ENCODE measurements at places on chromosomes 7 and 10.

DNA sequence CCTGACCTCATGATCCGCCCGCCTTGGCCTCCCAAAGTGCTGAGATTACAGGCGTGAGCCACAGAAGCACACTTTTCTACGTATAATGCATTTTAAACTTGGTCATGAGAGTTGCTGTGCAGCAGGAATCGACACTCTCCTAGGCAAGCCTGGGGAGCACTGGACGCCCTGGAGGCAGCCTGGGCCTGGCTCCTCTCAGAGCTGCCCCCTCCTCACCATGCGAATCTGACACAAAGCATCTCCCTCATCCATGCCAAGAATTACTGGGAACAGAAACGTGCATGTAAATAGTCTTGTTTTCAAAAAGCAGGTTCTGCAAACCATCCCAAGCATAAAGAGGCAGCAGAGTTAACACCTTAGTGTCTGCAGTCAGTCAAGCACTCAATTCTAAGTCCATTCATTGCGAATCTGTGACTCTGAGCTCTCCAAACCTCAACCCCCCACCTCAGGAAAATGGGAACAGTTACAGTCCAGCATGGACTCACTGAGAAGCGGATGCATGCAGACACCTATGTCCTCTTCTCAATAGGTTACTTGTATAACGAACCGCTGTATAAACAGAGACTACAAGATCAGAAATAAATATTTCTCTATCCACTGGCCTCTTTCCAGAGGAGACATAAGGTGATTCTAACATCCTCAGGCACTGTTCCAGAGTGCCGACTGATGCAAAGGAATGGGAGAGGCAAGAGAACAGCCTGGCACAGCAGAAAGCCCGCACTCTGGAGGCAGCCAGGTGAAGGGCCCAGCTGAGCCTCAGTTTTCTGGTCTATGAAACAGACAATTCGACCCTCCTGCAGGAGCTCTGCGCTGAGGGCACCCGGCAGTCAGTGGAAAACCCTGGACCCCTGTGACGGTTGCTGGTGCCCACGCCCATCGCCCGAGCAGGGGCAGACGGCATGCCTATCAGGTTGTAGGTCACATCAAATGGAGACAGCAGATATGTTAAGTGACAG, 68.9 kb downstream of the MAD1L1 start:
- DNase-seq, result no peak

DNA sequence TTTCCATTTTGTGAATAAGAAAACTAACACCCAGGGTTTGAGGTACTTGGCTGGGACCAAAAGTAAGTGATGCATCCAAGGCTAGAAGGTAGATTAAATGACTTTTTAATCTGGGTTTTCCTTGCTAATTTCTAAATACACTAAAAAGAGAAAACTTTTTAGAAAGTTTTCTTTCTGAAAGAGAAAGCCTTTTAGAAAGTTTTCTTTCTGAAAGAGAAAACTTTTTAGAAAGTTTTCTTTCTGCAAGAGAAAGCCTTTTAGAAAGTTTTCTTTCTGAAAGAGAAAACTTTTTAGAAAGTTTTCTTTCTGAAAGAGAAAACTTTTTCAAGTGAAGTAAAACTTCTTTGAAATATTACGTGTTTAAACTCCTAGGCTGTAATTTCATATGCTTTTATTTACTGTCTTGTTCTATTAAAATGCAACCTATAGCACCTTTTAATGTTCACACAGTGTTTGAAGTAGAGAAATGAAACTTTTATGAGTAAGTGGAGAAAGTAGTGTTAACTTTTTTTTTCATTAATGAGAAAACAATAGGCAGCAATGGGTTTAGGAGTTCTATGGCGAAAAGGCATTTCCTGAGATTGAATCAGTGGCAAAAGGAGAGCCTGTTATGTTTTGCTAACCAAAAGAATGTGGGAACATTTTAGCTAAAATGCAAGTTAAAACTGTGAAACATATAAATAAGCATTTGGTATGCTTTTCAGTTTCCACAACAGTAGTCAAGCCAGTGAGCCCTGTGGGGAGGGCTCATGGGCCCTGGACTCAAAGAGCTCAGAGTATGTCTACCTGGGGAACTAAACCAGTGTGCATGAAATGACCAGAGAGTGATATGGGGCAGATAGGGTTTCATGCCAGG, 103.7 kb downstream of the RBM20 start:
- DNase-seq, result no peak

DNA sequence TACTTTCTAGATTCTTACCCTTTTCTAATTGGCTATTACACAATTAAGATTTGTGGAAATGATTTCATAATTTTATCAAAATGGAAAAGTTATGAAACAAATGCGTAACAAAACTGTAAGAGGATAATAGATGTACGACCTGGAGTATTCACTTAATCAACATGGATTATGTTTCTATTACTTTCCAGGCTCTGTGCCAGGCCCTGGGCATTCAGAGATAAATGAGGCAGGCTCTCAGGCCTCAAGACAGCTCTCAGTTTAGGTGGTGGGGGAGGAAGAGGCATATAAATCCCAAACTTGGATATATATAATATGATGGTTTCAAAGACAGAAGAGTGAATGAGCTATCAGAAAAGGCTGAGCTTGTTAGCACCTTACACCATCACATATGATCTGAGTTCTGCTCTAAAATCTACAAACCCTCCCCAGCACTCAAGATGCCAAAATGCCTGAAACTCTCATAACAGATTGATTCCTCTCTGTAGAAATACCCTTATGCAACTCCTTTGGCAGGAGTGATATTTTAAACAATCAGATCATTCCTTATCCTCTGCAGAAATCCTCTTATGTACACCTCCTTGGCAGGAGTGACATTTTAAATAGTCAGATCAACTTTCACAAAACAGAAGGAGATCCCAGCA, 42.5 kb downstream of the ACBD5 start:
- no peak for DNase-seq

GRCh38 chr7:65239707-65240352, 133.8 kb upstream of the ZNF92 start:
- DNase-seq, result no peak

GRCh38 chr7:105640956-105641810, 59.9 kb upstream of the EFCAB10 start:
- DNase-seq, result no peak

DNA sequence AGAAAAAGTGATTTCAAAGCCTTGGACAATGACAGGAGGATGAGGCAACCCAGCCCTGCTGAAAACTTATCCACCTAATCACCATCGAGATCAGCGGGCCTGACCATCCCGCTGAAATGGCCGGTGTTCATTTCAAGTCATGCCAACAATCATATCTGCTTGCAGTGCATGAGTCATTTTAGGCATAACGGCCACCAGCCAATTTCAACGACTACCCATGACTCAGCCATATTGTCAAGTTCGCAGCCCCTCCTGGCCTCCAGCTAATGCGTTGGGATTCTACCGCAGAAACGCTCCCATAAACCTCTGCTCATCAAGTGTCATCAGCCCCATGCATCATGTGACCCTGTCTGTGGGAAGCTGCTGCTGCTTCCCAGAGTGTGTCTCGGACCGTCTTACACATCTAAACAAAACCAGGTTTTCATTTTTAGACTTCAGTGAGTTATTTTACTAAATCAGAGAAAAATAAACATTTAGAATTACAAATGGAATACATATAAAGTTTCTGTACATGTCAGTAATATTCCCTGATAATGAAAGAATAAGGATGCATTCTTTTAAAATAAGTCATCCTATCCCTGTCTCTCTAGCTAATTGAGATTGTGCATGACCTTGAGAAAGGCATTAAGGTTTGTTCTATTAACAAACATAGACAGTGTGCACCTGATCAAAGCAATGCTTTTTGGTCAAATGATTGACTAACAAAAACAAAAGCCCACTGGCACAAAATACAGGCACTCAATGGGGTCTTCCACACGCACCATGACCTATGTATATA, 188.9 kb downstream of the ADAM12 start:
- DNase-seq, result no peak

DNA sequence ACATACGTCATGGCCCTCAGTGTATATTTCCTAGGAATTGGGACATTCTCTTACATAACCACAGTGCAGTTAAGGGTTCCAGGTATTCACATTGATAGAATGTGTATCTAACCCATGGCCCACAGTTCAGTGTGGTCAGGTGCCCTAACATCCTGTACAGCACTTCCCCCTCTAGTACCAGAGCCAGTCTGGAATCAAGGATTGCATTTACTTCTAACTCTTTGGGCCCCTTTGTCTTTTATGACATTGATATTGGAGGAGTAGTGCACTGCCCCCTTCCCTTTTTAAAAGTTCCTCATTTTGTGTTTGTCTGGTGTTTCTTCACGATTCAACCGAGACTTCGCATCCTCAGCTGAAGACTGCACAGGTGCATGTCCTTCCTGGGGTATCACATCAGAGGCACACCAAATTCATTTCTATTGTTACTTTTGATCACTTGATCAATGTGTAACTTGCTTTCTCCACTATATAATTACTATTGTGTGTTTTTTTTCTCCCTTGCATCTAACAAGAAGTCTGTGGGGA, 22.4 kb upstream of the NPFFR1 start:
- no peak for DNase-seq

All from activated naive CD8-positive, alpha-beta T cell treated with anti-CD3 and anti-CD28 coated beads, Interleukin-2, amount 50 U/mL, for 24 hours (primary cell).